ENCODE measurements at places on chromosomes 16 and 17.

- no peak for DNase-seq
These were observed 3.6 kb downstream of the ADCY7 start for GRCh38 chr16:50269769-50270509.

DNA sequence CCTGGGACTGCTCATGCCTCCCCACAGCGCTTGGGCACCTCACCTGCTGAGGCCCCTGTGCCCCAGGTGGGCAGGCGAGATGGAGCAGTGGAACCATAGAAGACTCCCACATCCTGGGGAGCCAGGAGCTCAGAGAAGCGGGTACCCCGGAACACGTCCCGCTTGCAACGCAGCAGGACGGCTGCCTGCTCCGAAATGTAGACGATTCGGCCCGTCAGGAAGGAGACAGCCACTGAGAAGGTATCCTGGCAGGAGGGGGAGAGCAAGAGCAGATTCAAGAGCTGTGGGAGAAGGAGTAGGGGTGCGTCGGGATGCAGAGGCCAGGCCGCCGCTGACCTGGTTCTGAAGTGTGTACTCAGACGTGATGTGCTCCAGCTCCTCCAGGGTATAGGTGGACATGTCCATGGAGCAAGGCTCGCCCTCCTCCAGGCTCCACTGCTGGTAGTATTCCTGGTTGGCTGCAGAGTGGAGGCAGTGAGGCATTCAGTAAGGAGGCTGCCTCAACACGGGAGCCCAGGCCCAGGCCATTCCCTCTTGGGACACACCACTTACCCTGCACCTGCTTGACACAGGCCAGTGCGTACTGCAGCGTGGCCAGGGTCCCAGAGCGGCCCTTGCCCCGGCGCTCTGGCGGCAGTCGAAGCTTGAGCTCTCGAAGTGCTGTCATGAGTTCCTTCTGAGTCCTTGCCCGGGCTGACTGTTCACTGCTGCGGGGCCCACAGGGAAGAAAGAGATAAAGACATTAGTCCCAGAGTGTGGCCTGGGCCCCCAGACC is 2.6 kb downstream of the PER1 start:
- no peak for DNase-seq

DNA sequence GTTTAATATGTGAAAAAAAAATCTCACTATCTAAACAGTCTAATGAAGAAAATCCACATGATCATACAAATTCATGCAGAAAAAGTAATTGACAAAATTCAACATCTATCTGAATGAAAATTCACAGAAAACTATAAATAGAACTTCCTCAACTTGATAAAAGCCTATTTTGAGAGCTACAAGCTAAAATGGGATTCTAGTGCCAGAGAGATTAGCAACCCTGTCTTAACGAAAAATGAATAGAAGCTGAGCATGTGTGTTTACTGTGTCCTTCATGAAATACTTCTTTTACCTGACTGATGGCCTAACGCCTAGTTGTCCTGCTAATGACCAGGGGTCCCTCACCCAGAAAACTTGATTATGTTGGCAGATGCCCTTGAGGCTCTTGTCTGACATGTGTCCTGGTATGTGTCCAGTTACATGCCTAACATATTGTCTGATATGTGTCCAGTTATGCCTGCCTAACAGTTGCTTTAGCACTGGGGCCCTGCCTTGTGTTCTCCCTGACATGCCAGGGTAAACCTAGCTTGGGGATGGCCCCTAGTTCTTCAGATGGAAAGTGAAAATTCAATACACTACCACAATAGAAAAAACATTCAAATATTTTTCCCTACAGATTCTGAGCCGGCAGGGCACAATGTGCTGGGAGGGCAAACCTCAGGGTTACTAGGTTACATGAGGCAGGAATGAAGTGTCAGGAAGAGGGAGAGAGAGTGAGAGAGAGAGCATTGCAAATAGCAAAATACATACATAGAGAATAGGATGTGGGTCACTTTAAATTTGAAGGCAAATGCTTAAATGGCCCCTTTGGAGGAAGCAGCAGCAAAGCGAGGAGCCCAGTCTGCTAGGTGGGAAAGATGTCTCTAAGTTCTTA is 834.0 kb downstream of the CDH11 start:
- DNase-seq: no peak

DNA sequence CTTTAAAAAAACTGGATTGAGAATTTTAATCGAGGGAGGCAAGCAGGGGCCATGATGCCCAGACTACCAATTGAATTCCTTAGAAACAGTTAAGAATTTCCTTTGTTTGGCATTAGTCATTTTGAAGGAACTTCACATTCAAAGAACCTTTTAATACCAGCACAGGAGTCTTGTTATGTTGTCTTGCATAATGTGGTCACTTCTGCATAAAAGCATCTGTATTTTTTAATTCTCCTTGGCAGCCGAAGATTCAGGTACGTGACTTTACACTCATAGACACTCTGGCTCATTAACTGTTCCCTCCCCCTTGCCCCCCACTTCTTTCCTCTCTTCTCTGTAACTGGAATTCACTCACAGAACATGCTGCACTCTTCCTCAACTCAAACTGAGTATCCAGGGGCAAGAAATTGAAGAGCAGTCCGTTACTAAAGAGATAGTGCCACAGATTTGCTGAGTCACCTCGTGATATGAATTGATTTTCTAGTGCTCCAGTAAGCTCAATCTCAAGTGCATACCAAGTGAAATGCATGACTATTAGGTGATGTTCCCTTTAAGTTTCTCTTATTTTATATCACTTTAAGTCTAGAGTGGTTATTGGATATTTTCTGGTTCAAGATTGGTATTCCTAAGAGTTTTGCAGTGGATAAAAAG is 572.2 kb upstream of the SOX9 start:
- DNase-seq: no peak

DNA sequence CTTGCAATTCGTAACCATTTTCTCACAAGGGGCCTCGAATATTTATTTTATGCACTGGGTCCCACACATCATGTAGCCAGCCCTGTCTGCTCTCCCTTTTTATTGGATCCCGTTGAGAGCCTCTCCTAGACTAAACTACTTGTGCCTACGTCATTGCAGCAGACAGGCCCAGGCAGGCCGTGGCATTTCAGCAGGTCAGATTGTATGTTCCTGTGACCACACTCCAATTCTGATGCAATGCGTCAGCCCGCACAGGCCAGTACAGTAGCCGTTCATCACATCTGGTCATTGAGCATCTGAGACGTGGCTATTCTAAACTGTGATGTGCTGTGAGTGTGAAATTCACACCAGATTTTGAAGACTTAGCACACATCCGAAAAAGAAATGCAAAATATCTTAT is 42.2 kb downstream of the ABAT start:
- DNase-seq: no peak

GRCh38 chr16:84045001-84045817 is 2.6 kb upstream of the SLC38A8 start:
- DNase-seq: no peak
